Activated CD4-positive, alpha-beta T cell treated with anti-CD3 and anti-CD28 coated beads, Interleukin-2, amount 50 U/mL, for 24 hours (primary cell): ENCODE measurements at places on chromosomes 5 and 9.

DNA sequence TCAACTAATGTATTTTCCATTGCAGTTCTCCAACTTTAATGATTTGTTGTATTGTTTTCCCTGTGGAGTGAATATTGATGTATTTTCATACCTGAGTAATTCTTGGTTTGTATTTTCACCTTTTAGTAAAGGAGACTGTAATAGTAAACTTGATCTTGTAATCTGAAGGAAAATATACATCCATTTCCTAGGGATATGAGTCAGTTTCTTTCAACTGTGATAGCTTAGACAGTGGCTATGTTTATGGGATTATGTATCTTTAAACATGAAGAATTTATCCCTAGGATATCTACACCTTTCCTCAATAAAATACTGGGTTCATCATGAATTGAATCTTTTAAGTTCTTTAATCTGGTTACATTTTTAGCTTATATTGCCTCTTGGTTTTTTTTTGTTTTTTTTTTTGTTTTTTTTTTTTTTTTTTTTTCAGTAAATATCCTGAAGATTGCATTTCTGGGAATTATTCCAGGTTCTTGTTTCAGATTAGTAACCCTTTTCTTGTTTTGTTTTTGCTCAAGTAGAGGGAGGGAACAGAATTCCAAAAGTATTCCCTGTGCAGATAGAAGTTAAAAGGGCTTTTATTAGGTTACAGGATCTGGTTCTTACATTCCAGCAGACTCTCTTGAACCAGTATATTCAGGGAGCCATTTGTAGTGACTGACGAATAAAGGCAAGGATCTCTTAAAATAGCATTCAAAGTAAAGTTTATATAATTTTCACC lies 7.1 kb downstream of the WDR36 start:
- no peak for DNase-seq

DNA sequence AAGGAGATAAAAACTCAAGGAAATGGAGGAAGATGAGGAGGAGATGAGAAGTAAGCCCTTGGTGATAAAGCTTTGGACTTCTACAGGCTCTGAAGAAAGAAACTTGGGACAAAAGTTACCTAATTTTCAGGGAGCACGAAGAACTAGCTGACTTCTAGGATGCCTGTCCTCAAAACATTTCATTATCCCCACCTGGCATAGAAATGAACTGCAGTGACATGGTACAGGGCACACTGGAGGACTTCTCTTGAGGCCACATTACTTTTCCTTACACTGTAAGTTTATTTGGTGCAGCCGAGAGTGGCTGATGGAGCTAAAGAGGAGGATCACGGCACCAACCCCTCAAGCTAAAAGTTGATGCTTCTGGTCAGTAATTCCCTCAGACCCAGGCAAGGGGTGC lies 269.5 kb upstream of the MSX2 start:
- no peak for DNase-seq

- no peak for DNase-seq
Measured at GRCh38 chr5:123398058-123398733, 25.0 kb downstream of the CEP120 start.

GRCh38 chr9:115117999-115118878 lies at the start of gene TNC:
Gene TNC (minus strand): TSS chr9:115118157. CDS start chr9:115091018, 27,139 bp downstream.
- DNase-seq: no peak

- DNase-seq: no peak
Measured at GRCh38 chr9:126999315-127000068, 84.9 kb downstream of the RALGPS1 start.

GRCh38 chr9:137799630-137799983 lies 78.0 kb upstream of the CACNA1B start:
- DNase-seq: no peak
